ENCODE measurements at places on chromosomes 4 and X.

- DNase-seq, result no peak
Observed at GRCh38 chrX:12791257-12792228, at the start of gene PRPS2. PRPS2 (plus strand) TSS chrX:12791412; CDS start chrX:12791498, 86 bp downstream.

GRCh38 chrX:125436855-125437254, 117.2 kb downstream of the TEX13C start:
- DNase-seq, result no peak

- no peak for DNase-seq
Observed at GRCh38 chr4:134668237-134668636, 466.6 kb upstream of the PABPC4L start.

GRCh38 chr4:1499465-1499864, 93.2 kb upstream of the NKX1-1 start:
- no peak for DNase-seq

- no peak for DNase-seq
Observed at GRCh38 chrX:153969904-153970356, 1.7 kb downstream of the HCFC1 start.

DNA sequence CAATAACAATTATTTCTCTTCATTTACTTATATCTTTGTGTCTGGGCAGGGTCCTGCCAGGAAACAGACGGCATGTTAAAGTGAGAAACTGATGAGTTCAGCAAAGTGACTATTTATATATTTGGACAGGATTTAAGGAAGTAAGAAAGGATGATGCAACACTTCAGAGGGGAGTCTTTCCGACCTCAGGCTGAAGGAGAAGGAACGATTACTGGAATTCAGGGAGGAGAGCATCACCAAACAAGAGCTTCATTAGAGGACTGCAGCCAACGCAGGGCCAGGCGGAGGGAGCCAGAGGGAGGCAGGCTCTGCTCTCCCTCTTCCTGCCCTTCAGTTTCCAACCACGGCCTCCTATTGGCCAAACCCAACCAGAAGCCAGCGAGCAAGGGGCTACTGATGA, 1.5 kb upstream of the TLR7 start:
- DNase-seq, result no peak

GRCh38 chr4:184096561-184097240, 121.0 kb downstream of the ENPP6 start:
- DNase-seq, result no peak

DNA sequence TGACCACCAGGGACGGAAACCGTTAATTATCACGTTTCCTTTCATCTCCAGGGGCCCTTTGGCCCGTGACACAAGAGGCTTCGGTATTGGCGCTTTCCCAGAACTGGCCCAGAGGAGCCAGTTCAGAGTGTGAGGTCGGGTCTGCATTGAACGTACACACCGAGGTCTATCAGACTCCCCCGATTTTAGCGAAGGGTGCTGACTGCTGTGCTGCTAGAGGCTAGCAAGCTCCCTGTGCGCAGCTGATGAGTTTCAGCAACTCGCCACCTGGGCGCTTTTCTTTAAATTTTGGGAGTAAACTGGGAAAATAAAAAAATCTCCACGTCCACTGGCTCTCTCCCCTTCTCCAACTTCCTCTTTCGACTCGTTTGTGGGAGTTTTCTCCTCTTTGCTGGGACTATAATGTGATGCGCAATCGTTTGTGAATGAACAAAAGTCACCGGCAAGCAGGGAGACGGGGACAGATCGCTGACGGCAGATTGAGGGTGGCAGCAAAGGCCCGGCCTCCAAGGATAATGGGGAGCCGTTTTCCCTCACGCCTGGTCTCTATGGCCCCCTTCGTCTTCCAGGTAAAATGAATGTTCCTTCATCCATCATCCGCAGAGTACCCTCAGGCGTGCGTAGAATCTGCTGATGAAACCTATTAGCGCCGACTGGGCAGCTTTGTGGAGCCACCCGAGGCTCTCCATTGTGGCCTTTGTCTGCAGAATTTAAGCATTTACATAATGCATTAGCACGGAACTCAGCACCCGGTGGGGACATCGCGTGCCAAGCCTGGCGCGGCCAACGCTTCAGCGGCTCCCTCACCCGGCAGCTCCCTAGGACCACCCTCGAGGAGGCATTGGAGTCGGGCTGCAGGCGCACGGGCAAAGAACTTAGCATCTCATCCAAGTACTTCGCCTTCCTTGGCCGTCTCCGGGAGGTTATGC, 1.6 kb upstream of the LRAT start:
- no peak for DNase-seq

DNA sequence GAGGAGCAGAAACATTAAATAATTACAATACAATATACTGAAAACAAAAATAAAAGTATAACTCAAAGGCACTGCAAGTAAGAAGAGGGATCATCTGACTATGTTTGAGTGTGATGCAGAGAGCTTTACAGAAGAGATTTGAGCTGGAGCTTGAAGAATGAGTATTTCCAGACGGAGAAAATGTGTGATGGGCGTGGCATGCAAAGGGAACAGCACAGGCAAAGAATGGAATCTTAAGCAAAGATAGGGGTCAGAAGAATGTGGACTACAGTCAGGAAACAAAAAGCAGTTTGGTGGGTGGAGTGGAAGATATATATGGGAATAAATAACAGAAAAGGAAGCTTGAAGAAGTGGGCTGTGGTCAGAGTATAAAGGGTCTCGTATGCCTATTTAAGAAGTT, 45.5 kb downstream of the OPHN1 start:
- no peak for DNase-seq

DNA sequence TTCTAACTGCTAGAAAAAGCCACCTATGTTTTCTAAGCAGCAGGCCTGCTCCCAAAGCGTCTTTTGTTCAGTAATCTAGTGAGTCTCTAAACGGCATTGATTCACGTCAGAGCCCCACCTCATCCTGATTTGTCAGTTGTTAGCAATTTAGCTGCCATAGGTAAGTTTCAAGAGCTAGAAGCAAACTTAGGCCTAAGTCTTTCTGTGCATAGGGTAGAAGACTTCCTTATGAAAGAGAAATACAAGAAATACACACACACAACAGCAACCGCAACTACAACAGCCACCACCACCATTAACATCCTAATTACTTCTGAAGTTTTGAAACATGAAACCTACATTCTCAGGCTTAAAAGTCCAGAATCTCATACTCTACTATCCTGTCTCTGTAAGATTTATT, 531.1 kb upstream of the SPANXN1 start:
- no peak for DNase-seq

DNA sequence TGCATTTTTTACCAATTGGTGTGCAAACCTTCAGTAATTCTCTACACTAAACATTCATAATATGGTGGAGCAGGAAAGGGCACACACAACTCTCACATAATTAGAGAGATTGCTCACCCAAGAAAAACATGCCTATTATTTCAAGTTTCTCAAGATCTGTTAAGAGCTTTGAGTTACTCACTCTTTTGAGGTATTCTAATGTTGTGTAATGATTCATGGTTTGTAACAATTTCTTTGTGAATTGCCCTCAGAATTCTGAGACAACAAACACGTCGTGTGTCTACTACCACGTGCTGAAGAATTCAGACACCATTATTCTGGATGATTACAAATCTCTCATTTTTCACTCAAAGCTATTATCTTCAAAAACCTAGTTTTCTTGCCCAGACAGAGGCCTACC, 82.8 kb downstream of the PDGFC start:
- no peak for DNase-seq

GRCh38 chr4:150999086-150999485, 16.0 kb downstream of the LRBA start:
- no peak for DNase-seq

GRCh38 chr4:2868877-2869487, 25.3 kb downstream of the ADD1 start:
- no peak for DNase-seq

DNA sequence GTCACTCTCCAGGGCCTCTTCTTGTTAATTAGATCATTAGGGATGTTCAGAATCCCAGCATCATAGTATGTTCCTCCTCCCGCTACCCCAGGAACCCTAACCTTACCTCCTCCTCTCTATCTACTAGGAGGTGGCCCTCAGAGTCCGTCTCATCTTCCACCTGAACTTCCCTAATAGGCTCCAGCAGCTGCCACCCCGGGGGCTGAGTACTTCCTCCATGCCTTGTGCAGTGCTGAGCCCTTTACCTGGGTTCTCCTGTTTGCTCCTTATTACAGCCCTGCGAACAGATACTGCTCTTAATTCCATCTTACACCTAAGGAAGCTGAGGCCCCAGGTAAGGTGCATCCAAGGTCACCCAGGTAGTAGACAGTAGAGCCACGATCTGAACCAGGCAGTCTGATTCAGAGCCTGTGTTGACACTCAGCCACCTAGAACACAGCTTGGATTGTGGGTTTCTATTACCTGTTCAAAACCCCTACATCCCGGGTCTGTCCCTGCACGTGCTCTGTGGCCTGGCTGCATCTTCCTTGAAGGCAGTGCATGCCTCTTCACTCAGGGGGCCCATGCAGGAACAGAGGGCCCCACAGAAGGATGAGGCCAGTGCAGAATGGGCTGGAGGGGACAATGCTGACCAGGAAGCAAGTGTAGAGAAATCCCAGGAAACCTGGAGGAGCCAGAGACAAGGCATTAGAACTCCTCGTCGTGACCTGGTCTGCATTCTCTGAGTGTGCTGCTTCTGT, 51.4 kb upstream of the MSANTD1 start:
- no peak for DNase-seq

DNA sequence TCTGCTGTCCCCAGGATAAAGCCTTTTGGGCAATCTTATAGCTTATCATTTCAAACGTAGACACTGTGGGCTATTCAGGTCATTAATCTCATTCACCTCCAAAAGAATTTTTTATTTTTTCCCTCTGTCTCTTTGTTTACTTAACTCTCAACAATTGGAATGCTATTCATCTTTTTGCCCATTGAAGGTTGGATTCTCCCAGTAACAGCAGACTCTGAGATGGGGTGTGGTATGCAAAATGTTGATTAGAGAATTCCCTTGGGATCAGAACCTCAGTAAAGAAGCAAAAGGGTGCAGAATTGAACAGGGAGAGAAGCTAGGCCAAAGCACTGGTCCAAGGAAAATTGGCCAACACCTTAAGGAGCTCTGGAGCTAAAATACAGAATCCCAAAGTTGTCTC, 60.4 kb downstream of the CAMK2D start:
- DNase-seq, result no peak

- no peak for DNase-seq
Observed at GRCh38 chrX:16524316-16524715, 125.6 kb upstream of the S100G start.

DNA sequence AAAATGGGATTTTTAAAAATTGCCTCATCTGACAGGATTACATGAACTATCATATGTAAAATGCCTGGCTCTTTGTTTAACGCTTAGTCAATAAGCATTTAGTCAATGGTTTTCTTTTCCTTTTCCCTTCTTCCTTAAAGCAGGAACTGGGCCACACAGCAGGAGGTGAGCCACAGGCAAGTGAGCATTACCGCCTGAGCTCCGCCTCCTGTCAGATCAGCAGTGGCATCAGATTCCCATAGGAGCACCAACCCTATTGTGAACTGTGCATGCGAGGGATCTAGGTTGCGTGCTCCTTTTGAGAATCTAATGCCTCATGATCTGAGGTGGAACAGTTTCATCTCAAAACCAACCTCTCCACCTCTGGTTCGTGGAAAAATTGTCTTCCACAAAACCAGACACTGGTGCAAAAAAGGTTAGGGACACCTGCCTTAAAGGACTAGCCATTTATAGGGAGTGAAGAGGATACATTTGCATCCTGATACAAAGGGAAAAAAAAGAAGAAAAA, 306.1 kb downstream of the FBXW7 start:
- no peak for DNase-seq

DNA sequence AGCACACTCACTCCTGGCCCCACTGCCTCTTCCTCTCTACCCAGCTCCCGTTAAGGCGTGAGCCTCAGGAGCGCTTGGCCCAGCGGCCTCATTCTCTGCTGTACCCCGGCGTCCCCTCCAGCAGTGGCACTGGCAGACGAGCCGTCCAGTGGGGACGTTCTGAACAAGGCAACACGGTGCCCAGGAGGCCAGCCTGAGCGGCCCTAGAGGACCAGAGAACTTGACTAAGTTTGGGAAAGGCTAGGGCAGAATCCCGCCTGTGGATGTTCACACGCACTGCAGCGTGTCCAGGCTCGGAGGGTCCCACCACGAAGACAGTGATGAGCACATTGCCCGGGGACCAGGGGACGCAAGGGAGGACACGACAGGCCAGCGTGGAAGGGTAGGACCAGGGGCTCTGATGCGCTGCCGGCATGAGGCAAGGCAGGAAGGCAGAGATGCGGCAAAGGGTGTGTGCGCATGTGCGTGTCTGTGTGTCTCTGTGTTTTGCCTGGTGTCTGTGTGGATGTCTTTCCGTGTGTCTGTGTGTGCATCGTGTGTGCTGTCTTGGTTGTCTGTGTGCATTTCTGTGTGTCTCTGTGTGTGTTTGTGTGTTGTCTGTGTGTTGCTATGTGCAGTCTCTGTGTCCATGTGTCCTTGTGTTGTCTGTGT, 89.4 kb downstream of the ABLIM2 start:
- DNase-seq, result no peak

DNA sequence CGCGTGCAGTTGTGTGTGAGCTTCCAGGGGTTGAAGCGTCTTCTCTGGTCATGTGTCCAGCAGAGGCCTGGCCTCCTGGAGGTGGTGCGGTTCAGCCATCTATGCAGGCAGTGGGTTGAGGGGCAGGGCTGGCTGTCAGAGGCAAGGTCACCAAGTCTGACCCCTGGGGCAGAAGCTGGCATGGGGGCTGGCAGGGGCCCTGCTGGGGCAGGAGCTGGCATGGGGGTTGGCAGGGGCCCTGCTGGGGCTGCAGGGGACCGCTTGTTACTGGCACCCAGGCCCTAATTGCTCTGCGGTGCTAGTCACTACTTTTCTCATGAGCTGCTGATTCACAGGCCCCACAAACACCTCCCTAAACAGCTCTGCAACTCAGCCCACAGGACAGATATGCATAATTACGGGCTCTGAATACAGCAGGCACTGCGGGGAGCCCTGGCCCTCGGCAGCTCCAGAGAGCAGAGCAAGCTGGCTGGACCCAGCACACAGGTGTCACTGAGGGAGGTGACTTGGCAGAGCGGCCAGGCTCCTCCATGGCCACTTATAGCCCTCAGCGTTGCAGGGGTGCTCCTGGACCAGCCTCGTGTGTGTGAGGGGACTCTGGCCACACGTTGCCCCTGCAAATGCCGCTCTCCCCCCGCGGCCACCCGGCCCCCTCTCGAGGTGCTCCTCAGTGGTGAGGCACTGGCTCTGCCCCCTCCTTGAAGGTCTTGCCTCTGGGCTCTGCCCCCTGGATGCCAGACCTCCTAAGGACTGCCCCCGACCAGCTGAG, 32.7 kb downstream of the CPLX1 start:
- no peak for DNase-seq

GRCh38 chr4:38068107-38068506, 107.9 kb downstream of the PTTG2 start:
- DNase-seq, result no peak

DNA sequence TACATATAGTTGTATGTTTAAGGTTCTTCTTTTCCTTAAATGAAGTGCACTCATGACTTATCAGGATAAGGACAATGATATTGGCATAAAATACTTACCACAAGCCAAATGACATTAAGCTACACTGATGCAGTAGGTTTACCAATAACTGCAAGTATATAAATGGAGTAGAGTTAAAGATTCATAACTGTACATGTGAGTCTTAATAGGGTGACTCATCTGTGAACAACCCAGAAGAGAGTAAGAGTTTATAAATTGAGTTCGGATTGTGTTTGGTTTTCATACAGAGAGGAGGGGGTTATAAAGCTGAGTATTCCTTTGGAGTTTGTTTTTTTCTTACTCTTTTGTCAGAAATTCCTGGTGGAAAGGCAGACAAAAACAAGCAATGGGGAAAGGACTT, 144.8 kb downstream of the TLL1 start:
- DNase-seq, result no peak

GRCh38 chr4:20403290-20403689, 151.6 kb downstream of the SLIT2 start:
- DNase-seq, result no peak
